ENCODE measurements at places on chromosomes 3 and 15.

DNA sequence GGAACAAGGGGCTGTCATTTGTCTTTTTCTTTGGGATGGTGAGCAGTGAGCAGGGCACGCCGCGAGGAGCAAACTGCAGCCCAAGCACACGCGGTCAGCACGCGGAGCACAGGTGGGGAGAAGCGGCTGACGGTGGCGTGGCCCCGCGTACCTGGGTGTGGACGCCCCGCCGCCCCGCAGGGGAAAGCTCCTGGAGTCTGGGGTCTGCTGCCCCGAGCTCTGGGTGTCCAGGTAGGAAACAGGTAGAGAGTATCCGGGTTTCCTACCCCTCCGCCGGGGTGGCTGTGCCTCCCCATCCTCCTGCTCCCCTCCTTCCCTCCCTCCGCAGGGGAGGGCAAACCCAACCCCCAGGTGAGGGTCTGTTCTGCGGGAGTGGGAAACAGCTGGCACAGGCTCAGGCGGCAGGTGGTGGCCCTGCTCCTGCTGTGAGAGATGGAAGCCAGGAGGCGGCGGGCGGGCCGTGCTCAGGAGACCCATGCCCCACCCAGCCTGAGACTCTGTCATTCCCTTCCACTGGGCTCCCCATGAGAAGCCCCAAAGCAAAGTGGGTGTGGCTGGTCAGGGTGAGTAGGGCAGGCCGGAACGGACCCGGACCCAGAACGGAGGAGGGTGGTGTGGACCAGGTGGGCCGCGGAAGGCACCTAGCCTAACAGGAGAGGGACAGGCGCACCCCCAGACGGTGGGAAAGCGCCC, 56.9 kb upstream of the CGNL1 start:
- no peak for DNase-seq

- no peak for DNase-seq
Measured at GRCh38 chr15:74884428-74885223, 5.2 kb upstream of the MPI start.

- no peak for DNase-seq
Measured at GRCh38 chr3:68664276-68664675, 268.1 kb downstream of the TAFA4 start.

DNA sequence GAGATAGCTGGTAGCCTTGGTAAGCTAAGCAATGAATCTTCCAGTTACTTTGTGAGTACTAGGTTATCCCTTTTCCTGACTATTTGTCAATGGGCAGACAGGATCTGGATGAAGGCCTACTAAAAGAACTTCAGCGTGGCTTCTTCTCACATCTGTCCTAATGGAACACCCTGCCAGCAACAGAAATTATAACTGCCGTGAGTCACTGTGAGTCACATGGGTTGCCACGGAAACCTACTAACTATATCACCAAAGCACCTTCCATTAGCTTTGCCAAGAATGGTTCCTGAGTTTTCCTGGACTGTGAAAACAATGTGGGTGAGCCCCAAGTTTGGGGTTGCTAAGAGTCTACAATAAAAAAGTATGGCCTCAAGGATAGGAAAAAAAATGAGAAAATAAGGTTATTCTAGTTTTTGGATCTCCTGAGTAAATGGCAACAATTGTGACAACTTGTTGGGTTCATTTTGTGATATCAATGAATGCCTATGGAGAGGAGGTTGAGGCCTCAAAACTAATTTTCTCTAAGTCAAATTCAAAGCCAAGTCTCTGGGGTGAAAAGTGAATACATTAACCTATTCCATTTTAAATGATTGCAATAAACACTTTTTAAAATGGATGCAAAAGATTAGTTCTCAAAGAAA, 195.1 kb upstream of the ICE2 start:
- DNase-seq: no peak

DNA sequence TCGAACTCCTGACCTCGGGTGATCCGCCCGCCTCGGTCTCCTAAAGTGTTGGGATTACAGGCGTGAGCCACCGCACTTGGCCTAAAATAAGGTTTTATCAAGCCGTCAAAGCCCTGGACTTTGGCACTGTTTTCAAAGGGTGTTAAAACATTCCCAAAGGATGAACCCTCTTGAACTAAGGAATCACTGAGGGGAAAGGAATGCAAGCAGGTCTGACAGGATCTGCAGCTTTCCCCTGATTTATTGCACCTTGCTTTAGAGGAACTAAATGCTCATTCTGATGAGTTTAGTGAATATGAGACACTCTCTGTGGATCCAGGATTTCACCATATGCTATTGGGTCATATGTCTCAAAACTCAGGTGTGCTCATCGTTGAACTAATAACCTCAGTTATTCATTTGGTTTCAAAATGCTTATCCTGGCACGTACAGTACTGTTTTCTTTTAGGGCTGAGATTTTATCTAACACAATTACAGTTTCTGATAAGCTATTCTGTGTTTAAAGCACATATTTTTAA, 63.0 kb upstream of the TSC22D2 start:
- DNase-seq: no peak

DNA sequence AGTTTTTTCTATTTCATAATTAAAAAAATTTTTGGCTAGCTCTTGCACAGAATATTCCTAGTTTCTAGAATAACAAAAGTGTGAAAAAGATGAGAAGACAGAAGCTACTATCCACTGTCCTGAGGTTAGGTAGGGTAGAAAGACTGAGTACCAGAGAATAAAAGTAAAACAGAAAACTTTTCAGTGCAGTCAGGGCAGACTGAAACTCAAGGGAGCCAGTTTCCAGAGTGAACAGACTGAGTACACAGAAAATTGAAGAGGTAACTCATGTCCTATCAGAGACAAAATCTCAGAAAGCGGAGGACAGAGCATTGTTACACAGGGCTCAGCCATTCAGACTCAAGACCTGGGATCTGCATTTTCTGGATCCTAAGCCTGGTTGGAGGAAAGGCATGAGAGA, 8.8 kb upstream of the FBXO40 start:
- no peak for DNase-seq

- DNase-seq: no peak
Measured at GRCh38 chr15:36964626-36965025, 135.7 kb downstream of the MEIS2 start.

DNA sequence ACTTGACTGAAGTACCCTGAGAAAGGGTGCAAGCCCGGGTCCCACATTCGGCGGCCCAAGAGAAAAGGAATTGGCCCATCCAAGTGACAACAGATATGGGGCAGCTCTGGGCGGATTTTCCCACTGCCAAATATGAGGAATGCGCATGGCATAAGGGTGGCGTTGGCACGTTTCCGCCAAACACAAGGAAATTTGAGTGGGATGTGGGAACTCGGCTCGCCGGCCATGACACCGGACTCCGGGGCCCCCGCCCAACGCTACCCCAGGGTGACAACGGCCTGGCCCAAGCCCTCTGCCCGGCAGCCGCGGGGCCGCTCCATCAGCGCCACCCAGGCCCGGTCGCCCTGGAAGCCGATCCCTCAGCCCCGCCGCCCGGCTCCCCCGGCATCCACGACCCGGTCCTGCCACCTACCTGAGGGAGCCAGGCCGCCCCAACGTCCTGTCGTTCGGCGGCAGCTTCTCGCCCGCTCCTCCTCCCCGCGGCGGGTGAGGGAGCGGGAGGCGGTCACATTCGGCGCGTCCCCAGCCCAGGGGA, 449 bp downstream of the RAF1 start:
- DNase-seq: no peak

- no peak for DNase-seq
Measured at GRCh38 chr3:90018779-90019178, 911.4 kb downstream of the EPHA3 start.

- no peak for DNase-seq
Measured at GRCh38 chr3:37626736-37627565, 234.7 kb upstream of the CTDSPL start.

DNA sequence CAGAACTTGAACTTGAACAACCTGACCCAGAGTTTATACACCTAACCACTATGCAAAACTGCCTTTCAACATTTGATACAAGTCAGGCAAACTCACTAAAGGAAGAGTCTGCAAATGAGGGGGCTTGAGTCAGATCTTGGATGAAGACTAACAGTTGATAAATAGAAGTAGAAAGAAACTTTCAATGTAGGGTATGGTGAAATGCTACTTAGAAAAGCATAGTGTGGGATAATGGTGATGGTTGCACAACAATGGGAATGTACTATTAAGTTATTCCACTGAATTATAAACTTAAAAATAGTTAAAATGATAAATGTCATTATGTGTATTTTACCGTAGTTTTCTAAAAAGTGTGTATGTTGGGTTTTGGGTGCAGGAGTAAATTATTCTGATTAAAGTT, 19.7 kb upstream of the ZNF280D start:
- DNase-seq: no peak

GRCh38 chr3:149820183-149820582, 7.2 kb downstream of the RNF13 start:
- DNase-seq: no peak

- no peak for DNase-seq
Measured at GRCh38 chr3:88010810-88011209, 48.0 kb downstream of the CGGBP1 start.

DNA sequence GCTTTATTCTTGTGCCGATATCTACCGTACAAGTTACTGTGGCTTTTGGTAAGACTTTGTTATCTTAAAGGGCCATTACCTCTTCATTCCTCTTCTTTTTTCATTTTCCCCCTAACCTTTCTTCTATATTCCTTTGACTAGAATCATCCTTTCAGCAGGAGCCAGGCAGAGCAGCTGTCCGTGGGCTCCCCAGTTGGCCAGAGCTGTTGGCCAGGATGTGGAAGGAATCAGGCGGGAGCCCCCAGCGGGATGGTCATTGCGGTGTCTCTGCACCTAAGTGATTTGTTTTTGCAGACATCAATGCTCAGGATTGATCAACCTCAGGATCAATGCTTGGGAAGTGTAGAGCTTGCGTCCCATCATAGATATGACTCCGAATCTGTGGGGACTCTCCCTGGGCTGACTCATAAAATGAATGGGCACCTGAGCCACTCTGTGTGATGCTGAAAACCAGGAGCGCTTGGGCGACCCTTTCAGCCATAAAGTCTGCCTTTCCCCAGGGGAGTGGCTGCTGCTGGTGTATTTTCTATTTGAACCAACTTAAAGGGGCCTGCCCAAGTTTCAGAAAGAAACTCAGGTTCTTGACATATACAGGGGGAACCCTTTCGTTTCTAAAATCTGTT, 21.7 kb downstream of the APBA2 start:
- no peak for DNase-seq

DNA sequence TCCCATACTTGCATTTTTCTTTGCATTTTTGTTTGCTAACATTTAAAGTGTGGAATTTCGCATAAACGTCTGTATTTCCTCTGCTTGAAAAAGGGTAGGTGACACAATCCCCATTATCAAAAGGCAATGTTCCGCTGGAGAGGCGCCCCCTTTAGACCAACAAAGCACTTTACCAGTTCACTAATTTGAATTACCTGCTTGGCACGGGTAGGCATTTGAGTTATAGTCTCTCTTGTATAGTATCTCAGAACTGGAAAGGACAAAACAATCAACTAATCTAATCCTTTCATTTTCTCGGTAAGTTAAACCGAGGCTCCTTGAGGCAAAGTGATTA, 775 bp upstream of the CCDC39 start:
- DNase-seq: peak; percentile 1

DNA sequence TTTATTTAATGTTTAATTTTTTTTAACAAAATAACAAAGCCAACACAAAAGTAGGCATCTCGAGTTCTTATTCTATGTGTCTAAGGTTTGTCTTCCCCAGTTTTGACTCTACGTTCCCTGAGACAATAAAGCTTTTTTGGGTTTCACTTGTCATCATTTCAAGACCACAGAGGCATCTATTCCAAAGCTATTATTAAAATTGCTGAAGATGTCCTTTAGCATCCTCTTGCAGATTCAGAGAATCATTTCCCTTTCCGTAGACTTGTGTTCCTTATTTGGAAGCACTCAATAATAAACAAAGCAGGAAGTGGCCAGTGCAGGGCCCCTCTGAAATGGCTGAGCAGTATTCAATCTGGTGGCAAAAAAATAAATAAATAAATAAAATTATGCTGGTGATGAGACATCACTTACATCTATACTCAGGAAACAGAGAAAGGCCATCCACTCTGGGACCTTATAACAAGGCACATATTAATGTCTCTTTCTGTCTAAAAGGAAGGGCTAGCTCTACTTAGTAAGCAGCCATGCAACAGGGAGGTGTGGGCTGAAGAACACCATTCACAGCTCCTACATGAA, 362.3 kb downstream of the WDR72 start:
- no peak for DNase-seq

- DNase-seq: no peak
Measured at GRCh38 chr3:110568246-110568645, 503.4 kb upstream of the NECTIN3 start.

DNA sequence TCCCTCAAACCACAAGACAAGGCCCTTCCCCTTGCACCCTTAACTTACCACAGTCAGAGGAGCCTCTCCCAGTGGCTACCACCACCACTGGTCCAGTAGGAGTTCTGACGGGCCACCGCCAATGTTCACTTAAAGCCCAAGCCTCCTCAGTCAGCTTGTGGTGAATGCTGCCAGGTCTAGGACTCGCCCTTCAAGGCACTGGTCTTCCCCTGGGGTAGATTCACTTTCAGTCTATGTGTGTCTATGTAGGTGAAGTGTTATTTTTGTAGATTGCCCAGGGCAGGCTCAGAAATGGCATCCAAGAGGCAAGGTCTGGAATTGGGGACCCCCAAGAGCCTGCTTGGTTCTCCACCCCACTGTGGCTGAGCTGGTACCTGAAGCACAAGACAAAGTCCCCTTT, 15.4 kb upstream of the CASR start:
- no peak for DNase-seq

DNA sequence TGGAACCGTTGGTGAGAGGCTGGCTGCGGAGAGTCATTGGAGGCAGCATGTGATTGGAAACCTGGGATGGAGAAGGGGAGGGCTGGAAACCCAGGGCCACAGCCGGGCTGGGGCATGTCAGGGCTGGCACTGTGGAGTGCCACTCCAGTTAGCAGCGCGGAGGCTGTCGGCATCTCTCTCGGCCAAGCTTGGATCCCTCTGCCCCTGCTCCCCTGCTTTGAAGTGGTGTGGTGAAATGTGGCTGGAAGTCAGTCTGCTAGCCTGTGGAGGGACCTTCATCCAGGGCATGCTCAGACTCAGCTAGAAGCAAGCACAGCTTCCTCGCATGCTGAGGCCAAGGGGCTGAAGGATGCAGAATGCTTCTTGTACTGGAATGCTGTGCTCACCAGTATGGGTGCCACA, 13.5 kb downstream of the SLCO3A1 start:
- no peak for DNase-seq

- no peak for DNase-seq
Measured at GRCh38 chr3:29185706-29186105, 95.2 kb upstream of the RBMS3 start.

GRCh38 chr15:70835415-70835814, 18.5 kb downstream of the LARP6 start:
- DNase-seq: no peak

GRCh38 chr3:8825153-8825825, 55.9 kb upstream of the OXTR start:
- no peak for DNase-seq

GRCh38 chr3:71064956-71065763, 518.4 kb downstream of the FOXP1 start:
- peak; percentile 62 for DNase-seq

DNA sequence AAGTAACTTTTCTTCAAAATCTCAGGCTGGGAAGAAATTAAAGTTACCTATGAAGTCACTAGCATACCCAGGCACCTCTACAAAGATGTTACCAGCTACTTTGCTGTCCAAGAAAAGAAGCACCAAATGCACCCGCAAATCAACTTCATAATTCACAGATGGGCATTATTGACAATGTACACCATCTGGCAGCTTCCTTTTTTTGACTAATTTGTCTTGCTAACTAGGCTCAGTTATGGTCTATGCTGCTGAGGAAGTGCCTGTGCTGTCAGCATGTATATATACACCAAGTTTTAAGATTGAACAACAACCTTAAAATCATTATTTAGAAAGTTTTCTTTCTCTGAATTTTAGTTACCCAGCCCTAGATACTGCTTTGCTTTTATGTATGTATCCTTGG, 93.8 kb downstream of the NSUN3 start:
- no peak for DNase-seq

- DNase-seq: no peak
Measured at GRCh38 chr3:181718369-181718768, 6.6 kb downstream of the SOX2 start.

Data from CD4-positive, alpha-beta T cell treated with Interferon alpha-2 for 1 hour (primary cell).